ENCODE measurements at places on chromosomes 16 and 17. TPM values are rescaled to one million over a fixed set of nuclear protein-coding genes. Genes with fewer than 3 reads are reported as not detected.

DNA sequence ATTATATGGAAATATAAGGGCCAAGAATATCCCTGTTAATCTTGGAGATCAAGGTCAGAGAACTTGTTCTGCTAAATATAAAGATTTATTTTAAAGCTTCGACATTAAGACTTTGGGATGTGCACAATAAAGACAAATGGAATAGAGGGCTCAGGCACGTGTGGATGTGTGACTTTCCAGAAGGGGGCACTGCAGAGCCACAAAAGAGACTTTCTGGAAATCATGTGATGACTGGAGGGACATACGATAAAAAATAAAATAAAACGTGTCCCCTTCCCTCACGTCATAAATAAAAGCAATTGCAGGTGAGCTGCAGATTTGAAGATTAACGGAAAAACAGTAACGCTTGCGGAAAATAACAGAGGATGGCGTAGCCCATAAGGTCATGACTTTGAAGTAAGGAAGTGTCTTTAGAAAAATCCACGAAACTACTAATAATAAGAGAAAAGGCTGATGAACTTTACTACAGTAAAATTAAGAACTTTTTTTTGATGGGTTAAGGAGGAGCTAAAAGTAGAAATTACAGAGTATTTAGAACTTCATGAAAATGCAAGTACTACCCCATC is 9.4 kb upstream of the ENGASE start:
- peak; percentile 60 for DNase-seq
- H3K36me3 ChIP-seq = no peaks in the 10 kb centered on the region
- H3K27ac ChIP-seq = no peak overlapping the region
- H3K4me1 ChIP-seq = no peaks in the 10 kb centered on the region
- no peak overlapping the region for H3K4me3 ChIP-seq
- H3K27me3 ChIP-seq = no peaks in the 10 kb centered on the region

GRCh38 chr16:10871157-10871991 is 5.6 kb upstream of the CIITA start:
- no peak overlapping the region for H3K4me3 ChIP-seq
- H3K4me1 ChIP-seq = no peaks in the 10 kb centered on the region
- peaks cover 32% of the 10 kb centered on the region for H3K27me3 ChIP-seq
- no peak for DNase-seq

GRCh38 chr16:822174-822908 is 21.8 kb upstream of the GNG13 start:
- no peaks in the 10 kb centered on the region for H3K36me3 ChIP-seq
- H3K4me1 ChIP-seq = peaks cover 7% of the 10 kb centered on the region
- no peak for DNase-seq
- H3K27ac ChIP-seq = no peak overlapping the region
- H3K27me3 ChIP-seq = no peaks in the 10 kb centered on the region
- no peak overlapping the region for H3K4me3 ChIP-seq

Gene G6PC1
- total RNA-seq = 14.2 TPM

Gene KRTAP1-5
- not detected for total RNA-seq

Data from hepatocyte (in vitro differentiated cells).